ENCODE measurements at places on chromosomes 4 and X.

DNA sequence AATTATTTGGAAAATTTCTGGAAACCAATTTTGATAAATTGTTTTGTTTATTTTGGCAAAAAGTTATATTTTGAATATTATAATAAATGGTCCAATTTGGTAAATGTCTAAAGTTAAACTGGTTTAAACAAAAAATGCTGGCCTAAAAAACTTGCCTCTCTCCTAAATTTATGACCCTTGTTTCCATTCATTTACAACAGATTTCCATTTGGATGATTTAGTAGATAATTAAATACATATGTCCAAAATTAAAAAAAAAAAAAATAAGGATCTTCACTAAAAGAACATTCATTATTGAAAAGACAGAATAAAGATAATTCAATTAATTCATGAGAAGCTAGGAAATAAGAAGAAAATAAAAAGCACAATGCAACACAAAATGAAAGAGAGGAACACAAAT lies 449.5 kb downstream of the SPRY1 start:
- no peak for DNase-seq

- no peak for DNase-seq
Measured at GRCh38 chrX:22389556-22390179, 117.0 kb downstream of the CBLL2 start.

DNA sequence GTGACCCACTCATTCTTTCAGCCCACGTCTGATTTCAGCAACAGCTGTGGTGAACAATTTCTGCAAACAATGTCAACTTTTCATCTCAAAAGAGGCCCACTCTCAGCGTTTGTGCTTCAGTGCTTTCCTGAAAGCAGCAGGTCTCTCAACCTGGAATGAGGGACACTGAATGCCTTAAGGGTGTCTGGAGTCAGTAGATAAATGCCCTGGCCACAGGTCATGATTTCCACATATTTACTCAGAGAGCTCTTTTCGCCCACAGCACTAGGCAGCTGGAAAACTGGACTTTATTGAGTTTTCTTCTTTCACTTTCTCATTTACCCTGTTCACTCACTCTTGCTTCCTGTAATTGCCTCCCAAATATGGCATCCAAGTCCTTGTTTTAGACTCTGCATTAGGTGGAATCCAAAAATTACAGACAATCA lies 52.8 kb downstream of the NPFFR2 start:
- DNase-seq, result no peak

DNA sequence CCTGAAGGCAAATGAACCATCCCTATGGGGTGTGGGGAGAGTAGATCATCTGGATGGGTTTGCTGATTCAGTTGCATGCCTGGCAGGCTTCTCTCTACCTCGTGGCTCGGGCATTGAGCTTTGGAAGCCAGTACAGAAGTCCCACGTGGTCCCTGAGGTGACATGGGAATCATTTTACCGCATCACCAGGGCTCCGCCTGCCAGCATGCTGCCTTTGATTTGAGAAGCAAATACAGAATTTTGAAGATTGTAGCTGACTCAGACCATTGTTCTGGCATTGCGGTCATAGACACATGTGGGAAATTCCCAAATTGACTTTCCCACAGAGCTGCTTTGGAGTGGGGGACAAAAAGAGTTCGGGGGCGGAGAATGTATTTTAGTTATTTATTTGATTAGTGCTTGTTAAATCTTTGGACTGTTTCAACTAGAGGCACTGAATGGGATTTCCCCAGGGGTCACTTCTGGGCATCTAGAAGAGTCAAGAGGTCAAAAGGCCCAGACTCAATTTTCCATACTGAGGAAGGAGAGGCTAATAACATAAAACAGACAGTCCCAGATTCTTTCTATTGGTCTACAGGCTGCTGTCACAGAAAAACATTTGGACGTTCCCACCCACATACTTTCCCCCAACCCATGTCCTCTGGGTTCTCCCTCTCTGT lies 79.3 kb downstream of the NHSL2 start:
- DNase-seq, result no peak

DNA sequence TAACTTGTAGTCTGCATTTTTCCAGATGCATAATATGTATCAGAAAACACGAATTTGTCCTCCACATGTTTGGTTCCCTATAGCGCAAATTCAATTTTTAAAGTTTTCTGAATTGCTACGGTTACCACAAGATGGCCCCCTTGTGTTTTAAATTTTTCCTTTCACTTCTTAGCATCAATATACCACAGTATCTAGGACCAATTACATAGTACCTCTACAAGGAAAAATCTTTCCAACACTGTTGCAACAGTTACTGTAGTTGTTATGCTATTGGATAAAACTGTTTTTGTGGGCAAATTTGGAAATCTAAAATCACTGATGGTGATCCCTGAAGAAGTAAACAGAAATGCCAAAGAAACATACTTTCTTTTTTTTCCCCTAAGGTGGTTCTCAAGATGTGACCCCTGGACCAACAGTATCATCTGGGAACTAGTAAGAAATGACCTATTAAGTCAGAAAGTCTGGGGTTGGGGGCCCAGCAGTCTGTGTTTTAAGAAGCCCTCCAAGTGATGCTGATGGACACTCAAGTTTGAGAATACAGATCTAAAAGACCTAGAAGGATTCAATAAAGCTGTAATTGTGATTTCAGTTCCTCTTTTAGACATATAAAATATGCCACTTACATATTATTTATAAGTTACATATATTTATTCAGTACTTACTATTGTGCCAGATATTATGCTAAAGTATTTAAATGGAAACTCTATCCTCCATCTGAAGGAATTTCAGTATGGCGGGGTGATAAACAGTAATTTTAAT lies 3.1 kb downstream of the ZGRF1 start:
- DNase-seq, result no peak

DNA sequence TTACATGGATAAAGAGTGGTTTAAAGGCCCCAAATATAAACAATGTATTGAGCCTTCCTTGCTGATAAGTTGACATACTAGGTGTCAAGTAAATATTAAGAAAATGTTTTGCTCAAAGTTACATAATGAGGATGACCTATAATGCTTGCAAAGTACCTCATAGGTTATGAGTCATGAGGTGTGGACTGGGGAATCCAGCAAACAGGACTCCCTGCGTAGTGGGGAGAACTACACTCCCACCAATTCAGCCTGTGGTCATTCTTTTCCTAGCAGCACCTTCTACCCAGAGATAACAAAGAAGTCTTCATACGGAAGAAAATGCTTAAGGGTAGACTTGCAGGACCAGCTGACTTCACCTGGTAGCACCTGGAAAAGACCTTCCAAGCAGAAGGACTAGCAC lies 418.9 kb upstream of the CPEB2 start:
- no peak for DNase-seq

- DNase-seq, result no peak
Measured at GRCh38 chrX:119089619-119090018, 16.8 kb downstream of the CT47C1 start.

DNA sequence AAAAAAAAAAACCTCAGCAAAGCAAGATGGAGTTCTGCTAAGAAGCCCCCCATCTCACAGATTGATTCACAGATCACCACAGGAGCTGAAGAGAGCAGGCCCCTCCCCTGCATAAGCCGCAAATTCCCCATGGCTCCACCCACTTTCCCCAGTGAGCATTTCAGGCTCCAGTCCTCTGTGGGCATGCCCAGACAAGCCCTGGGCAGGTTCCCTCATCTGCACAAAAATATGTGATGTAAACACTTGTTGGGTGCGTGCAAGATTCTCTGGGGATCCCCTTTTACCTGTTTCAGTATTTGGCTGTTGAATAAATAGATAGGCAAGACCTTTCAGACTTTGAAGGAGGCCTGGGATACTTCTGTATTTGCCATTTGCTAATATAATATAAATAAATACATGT lies 514.3 kb downstream of the PCDH7 start:
- DNase-seq, result no peak

GRCh38 chrX:7159149-7159861 lies 11.4 kb upstream of the PUDP start:
- DNase-seq, result no peak

GRCh38 chr4:17717301-17717700 lies 64.1 kb downstream of the FAM184B start:
- DNase-seq, result no peak

DNA sequence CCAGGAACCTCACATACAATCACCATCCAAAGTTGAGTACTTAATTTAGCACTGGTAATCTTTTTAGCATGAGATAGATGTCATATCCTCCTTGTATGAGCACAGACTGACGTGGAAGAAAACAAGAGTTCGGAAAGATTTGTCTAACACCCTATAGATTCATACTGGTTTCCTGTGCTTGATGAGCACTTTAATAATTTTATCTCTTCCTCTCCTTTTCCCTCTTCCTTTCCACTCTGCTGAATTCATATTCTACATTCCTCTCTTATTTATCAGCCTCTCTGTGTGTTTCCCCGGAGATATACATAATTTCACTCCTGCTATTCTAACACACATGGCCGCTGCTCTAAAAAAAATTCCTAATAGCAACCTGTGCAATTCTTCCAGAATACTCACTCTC lies 273.9 kb downstream of the AFF2 start:
- no peak for DNase-seq

DNA sequence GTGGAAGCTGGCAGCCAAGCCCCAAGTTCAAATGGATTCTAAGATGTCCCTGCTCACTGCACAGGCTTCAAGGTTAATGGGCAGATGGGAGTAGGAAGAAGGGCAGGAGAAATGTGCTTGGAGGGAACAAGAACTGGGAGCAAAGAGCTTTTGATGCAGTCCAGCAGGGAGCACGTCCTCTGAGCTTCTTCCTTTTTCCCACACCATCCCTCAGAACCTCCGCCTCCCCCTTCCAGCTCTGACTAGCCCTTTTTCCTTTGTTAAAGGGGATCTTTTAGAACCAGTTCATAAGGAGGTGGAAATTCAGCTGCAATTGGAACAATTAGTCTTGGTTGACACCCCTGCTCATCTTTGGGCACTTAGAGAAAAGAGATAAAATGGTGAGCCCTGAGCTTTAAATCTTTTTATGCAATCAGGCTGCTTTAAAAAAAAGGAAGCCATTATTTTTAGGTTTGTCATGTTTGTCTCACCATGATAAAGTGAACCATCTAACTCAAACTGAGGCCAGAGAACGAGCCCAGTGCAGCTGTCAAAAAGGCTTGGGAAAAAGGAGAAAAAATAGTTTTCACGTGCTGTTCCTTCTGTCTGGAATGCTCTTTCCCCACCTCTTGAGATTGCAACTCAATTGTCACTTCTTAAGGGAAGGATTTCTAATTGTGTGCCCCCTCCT lies 135.8 kb upstream of the IL1RAPL2 start:
- no peak for DNase-seq

- DNase-seq, result no peak
Measured at GRCh38 chr4:185469580-185470154, 1.9 kb downstream of the CCDC110 start.

- no peak for DNase-seq
Measured at GRCh38 chr4:70700712-70701111, 12.4 kb downstream of the UTP3 start.

GRCh38 chr4:48944756-48945241 lies 38.2 kb upstream of the OCIAD2 start:
- DNase-seq, result no peak

DNA sequence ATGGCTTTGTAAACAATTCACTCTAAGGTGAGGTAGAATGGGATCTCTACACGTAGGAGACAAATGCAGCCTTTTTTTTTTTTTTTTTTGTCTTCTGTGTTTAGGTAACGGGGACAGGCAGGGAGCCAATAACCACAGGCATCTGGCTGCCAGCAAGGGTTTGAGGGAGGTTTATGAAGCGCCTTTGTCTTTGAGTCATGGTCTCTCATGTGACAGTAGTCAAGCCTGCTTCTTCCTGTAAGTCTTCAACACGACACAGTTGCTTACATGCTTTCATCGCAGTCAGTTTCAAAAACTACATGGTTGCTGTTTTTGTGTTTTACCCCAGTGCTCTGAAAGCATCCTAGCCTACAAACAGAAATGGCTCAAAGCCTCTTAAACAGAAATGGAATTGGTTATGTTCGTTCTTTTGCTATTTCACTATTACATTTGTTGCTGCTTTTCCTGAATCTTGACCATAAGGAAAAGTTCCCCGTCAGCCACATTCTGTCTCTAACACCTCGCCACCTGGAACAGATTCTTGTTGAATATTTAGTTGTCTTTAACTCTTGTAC lies 127.8 kb upstream of the METTL14 start:
- DNase-seq, result no peak

DNA sequence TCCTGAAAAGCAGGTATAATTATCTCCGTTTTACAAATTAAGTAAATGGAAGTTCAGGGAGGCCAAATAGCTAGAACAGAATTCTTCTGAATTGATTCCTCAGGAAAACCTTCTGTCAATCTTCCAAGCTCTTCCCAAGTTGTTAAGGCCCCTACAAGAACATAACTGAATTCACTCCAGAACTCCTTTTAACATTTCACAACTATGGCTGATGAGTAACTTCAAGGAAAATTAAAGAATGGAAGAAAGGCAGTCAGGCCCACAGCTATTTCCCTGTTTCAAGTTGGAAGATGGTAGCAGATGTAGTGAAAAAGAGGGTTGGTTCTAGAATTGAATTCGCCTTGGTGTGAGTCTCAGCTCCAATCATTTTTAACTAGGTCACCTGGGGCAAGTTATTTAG lies 15.9 kb downstream of the SETD7 start:
- DNase-seq, result no peak

GRCh38 chr4:16555156-16555555 lies 328.9 kb upstream of the TAPT1 start:
- no peak for DNase-seq

DNA sequence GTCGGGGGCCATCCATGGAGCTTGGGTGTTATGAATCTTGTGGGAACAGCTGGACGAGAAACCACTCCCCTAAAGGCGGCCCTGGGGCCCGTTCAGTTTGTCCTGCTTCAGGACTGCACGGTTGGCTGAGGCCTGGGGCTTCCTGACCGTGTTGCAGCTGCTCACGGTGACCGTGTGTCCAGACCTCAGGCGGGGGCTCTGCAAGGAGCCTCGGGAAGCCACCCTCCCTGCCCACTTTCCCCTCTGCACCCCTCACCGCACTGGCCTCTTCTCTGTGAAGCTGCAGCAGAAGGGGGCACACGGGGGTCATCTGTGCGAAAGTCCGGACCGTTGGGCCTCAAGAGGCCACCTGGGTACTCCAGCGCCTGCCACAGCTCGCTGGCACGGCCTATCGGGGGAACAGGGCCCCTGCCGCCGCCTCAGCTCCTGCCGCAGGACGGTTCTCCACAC lies 29.4 kb downstream of the UVSSA start:
- no peak for DNase-seq

DNA sequence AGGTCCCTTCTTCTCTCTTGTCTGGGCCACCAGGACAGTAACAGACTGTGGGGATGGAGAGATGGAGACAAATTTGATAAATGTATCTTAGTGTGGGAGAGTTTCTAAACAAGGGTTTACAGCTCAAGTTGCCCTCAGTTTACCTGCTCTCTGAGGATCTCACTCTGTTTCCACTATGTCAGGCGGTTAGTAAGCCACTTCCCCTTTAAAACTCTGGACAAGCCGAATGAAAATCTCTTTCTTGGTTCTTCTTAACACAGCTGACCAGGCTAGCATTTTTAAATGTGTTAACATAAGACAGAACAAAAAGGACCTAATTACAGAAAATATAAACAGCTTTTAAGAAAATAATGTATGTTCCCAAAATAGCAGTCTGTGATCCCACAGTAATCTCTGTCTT lies 2.9 kb upstream of the SCARB2 start:
- no peak for DNase-seq

- DNase-seq, result no peak
Measured at GRCh38 chrX:150790021-150790420, 96.8 kb downstream of the MTMR1 start.

Measured in C1 segment of cervical spinal cord (tissue), 14 donors.